ENCODE measurements at places on chromosomes 3 and 15. TPM values are rescaled to one million over a fixed set of nuclear protein-coding genes. Genes with fewer than 3 reads are reported as not detected.

Gene WDR76
- 6.2 TPM for total RNA-seq

DNA sequence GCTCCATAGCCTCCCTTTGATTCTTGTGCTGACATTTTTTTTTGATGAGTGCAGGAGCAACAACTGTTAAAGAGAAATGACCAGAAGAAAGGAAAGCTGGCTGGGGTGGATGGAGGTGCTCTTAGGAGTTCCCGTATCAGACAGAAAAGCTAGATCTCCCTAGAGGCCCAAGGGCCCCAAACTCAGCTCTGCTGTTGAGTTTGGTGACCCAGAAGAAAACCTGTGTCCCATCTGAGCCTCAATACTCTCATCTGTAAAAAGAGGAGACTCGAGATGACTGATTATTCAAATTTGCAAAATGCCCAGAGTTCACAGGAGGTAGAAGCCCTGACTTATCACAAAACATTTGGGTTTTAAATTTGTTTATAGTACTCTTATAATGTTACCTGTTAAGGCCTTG, 142.4 kb downstream of the TIGIT start:
- no peak for DNase-seq

GRCh38 chr3:23333633-23334032, 130.5 kb downstream of the UBE2E2 start:
- DNase-seq, result no peak

DNA sequence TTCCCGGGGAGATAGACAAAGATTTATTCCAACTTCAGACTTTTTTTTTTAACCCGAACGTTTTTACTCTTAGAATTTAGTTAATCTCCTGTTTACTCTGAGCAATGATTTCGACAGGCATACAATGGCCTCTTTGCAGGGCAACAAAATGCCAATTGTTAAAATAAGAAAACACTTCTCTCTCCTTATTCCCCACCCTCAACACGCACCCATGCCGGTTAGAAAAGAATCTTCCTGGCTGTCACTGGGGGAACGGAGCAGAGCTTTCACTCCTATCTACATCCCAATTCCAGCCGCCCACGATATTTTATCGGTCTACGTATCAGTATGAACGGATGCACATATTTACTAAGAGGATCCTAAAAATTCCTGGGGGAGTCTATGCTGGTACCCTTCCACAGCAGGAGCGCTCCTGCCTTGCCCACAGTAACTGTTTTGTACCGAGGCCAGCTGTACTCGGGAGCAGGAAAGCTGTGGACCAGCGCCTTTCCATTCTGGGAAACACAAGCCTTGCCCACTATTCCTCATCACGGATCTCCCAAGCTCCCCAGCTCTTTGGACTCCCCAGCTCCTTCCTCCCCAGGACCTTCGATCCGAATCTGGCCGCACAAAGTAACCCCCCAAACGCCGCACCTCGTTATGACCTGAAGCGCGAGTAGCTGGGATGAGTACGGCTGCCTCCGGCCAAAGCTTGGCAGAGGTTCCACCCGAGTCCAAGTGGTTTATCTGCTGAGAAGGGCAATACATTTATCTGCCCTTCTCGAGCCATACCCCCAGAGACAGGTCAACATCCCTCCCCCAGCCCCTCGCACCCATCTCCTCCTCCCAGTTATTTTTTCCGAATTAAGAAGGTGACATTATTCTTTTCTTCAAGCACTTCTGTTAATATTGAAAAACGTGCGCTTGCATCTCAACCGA, 2.2 kb upstream of the FOXB1 start:
- DNase-seq, result no peak

- DNase-seq, result no peak
Observed at GRCh38 chr3:127328421-127328820, 40.6 kb upstream of the PRR20G start.

All from body of pancreas (tissue), 4 donors.